Vein endothelial cell (primary cell): ENCODE measurements at places on chromosomes 3 and 15. TPM values are rescaled to one million over a fixed set of nuclear protein-coding genes. Genes with fewer than 3 reads are reported as not detected.

HYAL1 gene
- total RNA-seq, result 2.8 and 3.9 TPM in 2 replicates

SLCO2A1 gene
- total RNA-seq, result 2.6 and 10.5 TPM in 2 replicates

STRIT1 gene
- not detected in 2 replicates for total RNA-seq

KLHL6 gene
- total RNA-seq, result 11.7 and 15.4 TPM in 2 replicates

GATA2 gene
- 30.1 and 51.0 TPM in 2 replicates for total RNA-seq
